ENCODE measurements at places on chromosomes 12 and 14.

DNA sequence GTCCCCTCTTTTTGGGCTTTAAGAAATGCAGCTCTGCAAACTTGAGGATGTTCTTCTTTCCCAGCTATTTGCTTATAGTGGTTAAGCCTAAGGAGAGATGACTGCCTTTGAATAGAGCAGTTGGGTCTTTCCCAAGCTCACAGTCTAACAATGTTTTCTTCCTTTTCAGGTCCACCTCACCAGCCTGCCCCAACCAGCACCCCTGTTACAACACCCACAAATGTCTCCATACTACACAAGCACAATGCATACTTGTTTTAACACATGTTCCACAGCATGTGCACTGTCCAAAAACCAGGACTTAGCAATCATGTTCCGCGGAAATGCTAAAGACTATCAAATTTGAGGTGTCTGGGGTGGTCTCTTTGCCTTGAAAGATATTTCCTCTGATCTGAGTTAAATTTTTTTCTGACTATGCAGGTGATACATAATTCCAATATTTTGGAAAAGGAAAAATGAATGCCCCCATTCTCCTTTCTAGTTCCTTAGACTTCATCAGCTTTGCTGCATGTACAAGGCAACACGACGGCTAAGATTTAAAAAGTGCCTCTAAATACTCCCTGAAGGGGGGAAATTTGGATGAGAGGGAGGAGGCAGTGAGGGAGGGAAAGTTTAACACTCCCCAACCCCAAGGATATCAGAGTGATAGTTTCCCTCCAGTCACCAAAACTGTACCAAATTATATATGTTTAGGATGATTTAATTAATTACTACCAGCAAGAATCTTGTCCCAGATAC, 6.6 kb upstream of the HOXC13 start:
- no peak for DNase-seq

DNA sequence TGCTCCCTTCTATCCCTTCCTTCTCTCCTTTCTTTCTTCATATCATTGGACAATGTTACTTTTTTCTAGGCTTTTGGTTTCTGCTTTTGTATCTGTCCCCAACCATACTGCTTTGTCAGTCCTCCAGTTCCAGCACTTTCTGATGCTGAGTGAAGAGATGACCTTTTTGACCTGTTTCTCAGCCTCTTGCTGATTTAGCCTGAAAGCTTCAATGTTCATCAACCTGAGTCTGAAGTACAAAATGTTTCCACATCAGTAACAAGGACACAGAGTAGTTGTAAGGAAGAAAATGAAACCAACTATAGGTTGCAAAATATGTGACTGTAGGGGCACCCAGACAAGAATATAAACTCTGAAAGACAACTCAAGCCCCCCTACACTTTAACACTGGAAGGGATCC, 25.2 kb upstream of the AKAP6 start:
- no peak for DNase-seq

GRCh38 chr12:114096461-114096860, 130.3 kb upstream of the RBM19 start:
- no peak for DNase-seq

DNA sequence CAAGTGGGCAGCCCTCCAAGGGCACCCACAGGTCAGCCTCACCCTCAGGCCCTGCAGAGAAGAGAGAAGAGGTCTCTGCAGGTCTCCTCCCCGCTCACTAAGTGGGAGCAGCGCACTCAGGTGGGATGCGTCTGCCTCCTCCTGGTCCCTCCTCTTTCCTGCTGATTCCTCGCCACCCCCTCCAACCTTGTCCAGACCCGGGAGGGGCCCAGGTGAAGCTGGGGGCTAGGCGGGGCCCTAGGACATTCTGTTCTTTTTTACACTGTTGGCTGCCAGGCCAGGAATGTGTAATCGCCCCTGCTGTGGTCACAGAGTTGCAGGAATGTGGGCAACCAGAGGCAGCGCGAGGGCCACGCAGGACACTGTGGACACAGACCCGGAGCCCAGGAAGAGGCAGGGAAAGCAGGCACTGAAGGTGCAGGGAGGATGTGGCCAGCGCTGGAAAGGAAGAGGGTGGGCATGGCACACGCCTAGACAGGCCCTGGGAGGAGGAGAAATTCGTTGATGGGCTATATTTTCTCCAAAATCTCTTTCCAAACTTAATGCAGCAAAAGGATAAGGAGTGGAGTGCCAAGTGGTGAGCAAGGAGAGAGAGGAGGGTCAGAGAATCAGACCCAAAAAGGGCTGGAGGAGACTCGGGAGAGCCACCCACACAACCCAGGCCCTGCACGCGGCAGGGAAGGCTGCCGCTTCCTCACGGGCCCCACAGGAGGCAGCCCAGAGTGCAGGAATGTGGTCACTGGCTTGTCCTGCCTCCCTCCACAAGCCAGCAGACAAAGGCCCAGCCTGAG, 911 bp upstream of the SCNN1A start:
- no peak for DNase-seq

GRCh38 chr12:103785243-103786031, 55.6 kb downstream of the NT5DC3 start:
- no peak for DNase-seq

DNA sequence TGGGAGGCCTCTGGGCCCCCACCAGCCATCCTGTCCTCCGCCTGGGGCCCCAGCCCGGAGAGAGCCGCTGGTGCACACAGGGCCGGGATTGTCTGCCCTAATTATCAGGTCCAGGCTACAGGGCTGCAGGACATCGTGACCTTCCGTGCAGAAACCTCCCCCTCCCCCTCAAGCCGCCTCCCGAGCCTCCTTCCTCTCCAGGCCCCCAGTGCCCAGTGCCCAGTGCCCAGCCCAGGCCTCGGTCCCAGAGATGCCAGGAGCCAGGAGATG, 729 bp upstream of the GAPDH start:
- DNase-seq = no peak

DNA sequence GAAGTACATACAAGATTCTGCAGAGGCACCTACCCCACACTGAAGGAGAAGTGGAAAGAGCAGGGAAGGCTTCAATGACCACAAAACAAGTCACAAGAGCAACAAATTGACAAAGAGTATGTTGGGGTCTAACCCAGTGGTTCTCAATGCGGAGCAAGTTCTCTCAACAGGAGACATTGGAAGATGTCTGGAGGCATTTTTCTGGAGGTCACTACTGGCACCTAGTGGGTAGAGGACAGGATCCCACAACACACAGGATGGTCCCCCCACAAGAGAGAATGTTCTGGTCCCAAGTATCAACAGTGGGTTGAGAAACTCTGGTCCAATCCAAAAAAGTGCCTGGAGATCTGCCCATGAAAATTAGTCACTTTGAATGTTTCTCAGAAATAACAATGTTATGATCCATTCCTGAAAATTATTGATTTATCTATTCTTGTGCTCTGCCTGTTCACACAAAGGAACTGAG, 3.4 kb downstream of the SSH1 start:
- DNase-seq = no peak

GRCh38 chr14:55705651-55706364, 125.8 kb downstream of the KTN1 start:
- no peak for DNase-seq

- no peak for DNase-seq
Observed at GRCh38 chr12:75997658-75998057, 33.9 kb downstream of the PHLDA1 start.

DNA sequence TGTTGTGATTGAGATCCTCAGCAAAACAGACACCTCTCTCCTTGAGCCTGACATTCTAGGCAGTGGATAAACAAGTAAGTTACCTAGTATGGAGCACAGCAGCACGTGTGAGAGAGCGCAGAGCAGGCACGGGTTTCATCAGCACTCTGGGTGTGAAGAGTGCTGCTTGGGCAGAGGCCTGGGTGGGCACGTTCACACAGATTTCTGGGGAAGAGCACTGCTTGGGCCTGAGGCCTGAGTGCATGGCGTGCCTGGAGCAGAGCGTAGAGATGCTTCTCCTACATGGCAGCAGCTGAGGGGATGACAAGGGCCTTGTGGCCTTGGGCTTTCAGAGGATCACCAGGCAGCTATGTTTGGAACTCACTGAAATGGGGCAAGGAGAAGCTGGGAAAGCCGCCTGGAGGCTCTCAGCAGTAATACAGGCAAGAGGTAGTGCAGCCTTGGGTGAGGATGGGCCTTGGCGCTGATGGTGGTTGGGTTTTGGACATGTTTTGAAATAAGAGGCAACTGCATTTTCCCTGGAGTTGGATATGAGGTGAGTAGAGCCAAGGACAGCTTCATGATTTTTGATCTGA, 17.6 kb downstream of the CKB start:
- DNase-seq = no peak

DNA sequence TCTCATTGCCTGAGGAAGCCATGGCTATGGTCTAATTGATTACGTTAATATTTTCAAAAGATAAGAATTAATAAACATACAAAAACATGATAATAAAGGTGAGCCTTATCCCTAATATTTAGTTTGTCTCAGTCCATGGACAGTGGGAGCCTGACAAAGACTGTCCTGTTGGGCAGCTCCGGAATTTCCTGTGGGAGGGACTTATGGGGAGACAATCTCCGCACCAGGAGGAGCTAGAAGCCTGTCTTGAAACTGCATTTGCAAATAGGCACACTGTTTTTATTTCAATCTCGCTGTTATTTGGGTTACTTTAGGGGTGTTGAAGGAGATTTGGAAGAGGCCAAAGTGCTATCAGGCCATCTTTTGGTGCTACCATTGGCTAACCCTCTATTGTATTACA, 50.8 kb upstream of the ZDHHC17 start:
- DNase-seq = no peak

DNA sequence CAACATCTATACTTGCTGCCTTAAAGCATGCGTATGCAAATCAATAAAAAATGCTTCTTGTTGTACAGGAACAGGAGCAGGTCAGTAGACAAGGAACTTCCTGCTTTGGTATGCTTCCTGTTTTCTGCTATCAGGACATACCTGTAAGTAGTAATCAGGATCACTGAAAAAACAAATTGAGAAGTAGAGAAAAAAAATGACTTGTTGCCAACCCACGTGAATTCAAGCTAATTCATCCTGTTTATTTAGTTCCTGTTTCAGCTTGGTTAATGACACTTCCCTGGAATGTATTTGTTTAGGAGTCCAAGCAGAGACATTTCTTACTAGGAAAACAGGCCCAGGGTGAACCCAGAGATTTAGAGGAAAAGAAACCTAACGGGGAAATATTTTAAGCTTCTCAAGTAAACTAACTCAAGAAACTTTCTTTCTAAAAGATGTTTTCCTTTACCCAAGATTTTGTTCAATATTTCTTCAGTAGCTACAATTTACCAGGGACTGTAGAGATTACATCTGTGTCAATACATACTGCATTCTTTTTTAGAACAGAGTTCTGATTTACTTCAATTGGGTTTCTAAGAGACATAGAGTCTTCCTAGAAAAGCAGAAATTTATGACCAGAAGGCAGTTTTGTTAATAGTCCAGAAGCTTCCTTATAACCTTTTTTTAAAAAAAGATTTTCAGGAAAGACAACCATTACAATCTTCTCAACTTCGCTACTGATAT, 124.2 kb downstream of the PAWR start:
- DNase-seq = no peak

- DNase-seq = no peak
Observed at GRCh38 chr14:66511849-66512248, 3.9 kb downstream of the GPHN start.

DNA sequence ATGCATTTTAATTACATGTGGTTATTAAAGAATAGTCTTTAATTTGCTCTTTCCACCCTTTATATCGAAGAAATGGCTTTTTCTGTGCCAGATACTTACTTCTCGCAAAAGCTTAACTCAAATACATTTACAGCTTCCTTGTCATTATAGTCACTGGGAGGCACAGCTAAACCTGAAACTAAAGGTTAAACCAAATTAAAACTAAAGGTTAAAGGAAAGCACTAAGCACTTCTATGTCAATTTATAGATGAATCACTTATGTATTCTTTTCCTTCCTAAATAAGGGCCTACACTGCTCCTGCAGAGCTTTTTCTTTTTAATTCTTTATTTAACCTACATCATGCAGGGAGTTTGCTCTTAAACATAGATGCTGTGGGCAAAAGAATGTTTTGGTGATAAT, 9.1 kb downstream of the C14orf93 start:
- no peak for DNase-seq

DNA sequence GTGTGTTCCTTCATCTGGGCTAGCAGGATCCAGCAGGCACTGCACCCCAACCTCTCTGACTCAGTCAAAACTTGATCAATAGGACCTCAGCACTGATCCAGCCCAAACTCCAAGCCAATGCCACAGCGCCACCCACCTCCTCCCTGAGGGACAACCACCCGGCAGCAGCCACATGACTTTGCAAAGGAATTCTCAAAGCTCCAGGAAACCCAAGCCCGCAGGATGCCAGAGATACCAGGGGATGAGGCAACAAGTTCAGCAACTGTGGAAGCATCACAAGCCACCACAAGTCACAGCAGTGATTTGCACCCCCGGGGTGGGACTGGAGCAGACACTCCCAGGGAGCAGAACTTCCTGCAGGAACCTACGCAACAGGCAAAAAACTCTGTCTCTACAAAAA, 37.3 kb downstream of the ACTN1 start:
- no peak for DNase-seq

DNA sequence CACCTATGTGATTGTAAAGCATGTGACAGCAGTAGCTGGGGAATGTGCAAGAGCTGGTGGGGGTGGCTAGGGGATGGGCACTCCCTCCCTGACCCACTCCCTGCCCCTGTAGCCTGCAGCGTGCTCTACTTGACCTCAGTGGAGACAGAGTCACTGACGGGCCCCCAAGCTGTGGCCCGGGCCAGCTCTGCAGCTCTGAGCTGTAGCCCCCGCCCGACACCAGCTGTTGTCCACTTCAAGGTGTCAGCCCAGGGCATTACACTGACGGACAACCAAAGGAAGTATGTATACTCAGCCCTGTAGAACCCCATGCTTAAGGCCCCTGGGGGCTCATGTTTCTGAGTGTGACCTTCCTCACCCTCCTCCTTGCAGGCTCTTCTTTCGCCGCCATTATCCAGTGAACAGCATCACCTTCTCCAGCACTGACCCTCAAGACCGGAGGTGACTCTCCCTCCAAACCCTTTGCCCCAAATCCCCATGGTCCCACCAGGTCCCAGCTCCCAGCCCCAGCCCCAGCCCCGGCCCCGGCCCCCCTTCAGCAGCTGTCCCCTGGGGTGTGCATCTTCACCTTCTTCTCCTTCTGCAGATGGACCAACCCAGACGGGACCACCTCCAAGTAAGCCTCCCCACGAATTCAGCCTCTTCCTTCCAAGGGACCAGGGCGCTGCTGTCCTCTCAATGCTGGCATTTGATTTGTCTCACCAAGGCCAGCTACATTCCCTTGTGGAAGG, 13.3 kb downstream of the TNS2 start:
- no peak for DNase-seq
